ENCODE measurements at places on chromosomes 3 and 15.
A peak's percentile ranks its signal among the peaks of the same experiment; 100 is the strongest.

GRCh38 chr3:14305324-14305723 lies 97.1 kb upstream of the SLC6A6 start:
- DNase-seq = no peak

GRCh38 chr15:76447728-76448441 lies 111.3 kb downstream of the ISL2 start:
- no peak for DNase-seq

- peak; percentile 84 for DNase-seq
These were observed at the start of gene ANKDD1A for GRCh38 chr15:64911311-64912186. ANKDD1A (plus strand) TSS chr15:64911902; CDS start chr15:64911931, 29 bp downstream.

GRCh38 chr15:85607141-85607806 lies 187.5 kb downstream of the KLHL25 start:
- DNase-seq = no peak

GRCh38 chr3:77081240-77081661 lies 41.4 kb downstream of the ROBO2 start:
- DNase-seq = peak; percentile 24

DNA sequence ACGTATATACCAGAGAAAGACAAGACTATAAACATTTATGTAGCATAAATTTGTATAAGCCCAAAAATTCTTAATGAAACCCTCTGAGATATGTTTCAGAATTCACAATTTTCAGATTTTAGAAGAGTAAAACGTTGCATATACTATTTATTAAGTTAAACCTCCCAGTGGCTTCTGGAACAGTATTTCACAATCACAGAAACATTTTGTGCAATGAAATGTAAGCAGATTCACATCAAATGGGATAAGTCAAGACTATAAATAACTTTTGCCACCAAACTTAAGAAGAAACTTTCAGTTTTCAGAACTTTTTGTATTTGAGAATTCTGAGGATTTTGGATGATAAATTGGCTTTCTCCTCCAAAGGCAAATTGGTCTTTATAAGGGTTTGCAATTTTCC lies 9.2 kb downstream of the SLTM start:
- no peak for DNase-seq

DNA sequence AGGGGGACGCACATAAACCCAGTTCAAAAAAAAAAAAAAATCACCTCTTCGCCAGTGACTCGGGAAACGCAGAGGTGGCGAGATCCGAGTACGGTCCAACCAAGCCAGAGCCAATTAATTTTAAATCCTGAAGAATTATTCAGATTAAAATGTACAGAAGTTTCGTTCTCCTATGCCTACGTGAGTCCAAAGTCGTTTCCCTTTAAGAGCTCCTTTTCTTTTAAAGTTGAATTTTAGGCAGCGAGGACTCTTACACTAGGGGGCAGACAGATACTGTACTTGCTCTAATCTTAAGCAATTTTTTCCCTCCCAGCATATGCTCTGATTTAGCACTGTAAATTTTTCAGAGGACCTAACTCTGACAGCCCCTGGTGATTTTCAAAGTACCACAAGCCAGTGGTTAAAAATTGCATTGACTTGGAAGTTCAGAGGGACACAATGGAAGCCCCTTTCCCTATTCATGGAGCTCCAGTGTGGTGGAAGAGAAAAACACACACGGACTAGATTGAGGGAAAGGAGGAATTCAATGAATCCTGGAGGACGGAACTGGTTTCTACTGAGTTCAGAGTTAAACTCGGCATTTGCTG lies 3.3 kb upstream of the NR2F2 start:
- DNase-seq = peak; percentile 59

GRCh38 chr3:55779543-55779942 lies 292.4 kb upstream of the WNT5A start:
- DNase-seq = no peak

Data from SJCRH30 (cell line).